Activated T-cell treated with anti-CD3 and anti-CD28 coated beads for 48 hours (primary cell): ENCODE measurements at places on chromosomes 2 and 18.

DNA sequence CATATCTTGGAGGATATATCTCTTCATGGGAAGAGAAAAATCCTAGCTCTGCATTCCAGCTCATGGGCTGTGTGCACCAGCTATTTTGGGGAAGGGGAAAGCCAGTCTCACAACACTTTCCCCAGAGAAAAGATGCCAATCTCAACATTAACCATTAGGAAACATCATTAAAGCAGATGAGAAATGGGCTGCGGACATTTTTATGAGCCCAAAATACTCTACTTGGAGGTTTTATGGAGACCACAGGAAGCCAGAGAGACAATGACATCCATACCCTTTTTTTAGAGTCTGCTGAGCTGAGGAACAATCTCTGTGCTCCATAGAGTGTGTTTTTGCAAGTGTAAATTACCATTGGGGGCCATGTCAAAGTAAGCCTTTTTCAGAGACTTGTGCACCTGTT lies 213.7 kb downstream of the TRIB2 start:
- DNase-seq: no peak

DNA sequence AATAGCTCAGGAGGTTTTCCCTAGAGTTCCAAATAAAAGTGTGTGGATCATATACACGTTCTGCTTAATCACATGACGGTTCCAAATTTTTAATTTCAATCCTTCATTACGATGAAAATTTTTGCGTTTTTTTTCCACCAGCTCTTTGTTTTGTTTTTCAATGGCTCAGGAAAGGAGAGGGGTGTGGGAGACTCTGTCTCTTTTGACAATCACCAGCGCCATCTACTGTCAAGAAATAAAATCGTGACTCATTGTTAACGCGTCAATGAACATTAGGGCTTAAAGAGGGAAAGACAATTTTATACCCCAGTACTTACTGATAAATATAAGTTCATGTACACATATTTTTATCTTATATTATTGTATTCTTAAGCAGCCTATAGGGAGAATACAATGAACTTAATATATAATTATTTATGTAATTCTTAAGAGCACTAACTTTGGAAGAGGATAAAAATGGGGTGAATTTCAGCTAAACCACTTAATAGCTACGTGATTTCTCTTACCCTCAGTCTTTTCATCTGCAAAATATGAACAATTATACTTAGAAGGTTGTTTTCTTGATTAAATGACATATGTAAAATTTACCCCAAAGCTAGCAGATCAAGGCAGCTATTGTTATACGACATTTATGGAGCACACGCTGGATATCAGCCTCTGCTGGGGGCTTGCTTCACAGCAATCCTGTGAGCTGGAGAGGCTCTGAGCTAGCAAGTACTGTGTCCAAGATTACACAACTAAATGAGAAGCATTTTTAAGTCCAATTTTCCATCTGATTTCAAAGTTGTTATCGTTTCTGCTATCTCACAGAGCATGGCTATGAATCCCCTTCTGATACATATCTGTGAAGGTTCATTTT lies 47.4 kb upstream of the RMDN2 start:
- DNase-seq: no peak

DNA sequence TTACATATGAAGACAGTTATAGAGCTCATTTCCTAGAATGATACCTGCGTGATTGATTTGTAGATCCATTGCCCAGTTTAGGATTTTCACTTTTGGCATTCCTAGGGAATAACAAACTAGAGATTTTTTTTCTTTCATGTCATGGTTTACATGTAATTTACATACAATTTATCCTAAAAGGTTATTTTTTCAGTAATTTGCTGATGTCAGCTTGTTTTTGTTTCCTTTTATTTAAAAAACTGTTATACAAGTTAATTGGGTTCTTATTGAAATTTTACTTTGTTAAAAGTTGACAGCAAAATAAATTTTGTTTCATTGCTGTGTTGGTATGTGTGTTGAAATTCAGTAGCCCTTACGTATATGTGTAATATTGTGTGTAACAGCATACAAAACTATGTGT lies 23.4 kb downstream of the MTX2 start:
- no peak for DNase-seq

DNA sequence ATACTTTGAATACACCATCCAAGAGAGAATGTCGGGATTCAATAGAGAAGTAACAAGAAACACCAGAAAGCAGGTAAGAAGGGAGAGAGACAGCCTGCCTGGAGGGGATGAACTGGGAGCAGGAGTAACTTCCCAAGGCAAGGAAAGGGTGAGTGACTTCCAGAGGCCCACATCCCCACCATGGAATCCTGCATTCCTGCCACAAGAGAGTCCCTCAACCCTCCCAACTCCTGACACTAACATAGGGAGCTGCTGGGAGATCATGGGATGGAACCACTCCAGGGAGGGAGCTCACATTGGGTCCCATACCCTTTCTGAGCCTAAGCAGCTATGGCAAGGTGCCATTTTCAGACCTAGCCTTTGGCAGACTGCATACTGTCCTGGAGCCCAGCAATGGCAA lies 5.5 kb upstream of the TMEM163 start:
- DNase-seq: no peak

GRCh38 chr2:177078855-177079254 lies 133.7 kb upstream of the HNRNPA3 start:
- DNase-seq: no peak

DNA sequence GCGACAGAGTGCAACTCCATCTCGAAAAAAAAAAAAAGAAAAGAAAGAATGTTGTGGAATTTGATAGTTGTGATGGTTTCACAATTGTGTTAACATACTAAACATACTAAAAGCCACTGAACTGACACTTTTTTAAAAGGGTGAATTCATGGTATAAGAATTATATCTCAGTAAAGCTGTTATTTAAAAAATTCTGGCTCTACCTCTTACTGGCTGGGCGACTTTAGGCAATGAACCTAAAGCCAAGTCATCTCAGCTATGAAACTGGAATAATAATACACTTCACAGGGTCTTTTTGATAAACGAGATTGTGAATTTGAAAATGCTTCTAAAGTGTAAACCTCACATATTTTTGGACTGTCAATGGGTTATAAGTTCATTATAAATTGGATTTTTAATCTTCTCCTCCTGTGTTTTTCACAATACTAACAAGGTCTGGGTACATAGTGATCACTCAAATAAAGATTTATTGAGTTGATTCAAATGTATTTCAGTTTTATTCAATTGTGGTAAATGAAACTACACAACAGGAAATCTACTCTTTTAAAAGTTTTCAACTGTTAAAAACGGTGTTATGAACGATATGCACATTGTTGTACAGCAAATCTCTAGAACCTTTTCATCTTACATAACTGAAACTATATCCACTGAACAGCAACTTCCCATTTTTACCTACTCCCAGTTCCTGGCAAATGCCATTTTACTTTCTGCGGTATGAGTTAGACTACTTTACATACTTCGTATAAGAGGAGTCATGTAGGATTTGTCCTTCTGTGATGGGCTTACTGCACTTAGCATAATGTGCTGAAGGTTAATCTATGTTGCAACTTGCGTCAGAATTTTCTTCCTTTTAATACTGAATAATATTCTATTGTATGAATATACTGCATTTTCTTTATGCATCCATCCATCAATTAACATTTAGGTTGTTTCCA lies 43.0 kb upstream of the GTF2A1L start:
- no peak for DNase-seq

DNA sequence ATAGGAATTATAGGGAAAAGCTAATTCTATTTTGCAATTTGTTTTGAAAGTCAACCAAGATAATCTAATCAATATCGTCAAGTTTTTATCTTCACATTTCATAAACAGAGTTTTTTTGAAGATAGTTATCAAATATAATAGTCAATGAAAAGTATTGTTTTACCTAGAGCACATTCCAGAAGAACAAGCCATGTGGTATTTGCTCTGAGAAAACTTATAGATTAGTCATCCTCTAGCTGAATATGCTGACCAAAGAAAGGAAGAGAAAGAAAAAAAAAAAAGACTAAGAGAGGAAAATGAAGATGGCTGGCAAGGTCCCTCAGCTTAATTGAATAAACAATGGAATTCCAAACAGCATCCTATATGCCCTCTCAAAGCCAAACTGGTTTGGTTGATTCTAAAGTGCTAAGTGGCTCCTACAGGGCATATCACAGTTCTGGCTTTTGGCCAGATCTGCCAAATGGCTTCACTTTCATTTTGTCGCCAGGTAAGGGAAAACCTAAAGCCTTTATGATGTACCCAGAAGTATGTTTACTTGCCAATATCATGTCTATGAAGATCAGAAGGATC lies 132.6 kb downstream of the VWC2L start:
- no peak for DNase-seq

GRCh38 chr2:228432116-228432515 lies 250.6 kb upstream of the SPHKAP start:
- DNase-seq: no peak

DNA sequence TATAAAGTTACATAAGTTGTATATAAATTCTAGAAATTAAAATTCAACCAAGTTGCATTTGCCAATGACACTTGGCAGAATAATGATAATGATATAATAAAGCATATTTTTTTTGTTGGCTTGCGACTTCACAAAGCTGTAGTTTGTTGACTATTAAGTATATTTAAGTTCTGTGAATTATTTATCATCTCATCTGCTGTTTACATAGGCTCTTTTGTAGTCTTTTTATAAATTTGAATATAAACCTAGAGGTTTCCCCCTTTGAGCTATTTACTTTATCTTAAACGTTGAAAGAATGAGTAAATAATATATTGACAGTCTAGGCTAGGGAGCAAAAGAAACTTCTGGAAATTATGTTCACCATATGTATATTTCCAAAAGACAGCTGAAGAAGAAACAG lies 32.9 kb downstream of the C18orf63 start:
- no peak for DNase-seq

DNA sequence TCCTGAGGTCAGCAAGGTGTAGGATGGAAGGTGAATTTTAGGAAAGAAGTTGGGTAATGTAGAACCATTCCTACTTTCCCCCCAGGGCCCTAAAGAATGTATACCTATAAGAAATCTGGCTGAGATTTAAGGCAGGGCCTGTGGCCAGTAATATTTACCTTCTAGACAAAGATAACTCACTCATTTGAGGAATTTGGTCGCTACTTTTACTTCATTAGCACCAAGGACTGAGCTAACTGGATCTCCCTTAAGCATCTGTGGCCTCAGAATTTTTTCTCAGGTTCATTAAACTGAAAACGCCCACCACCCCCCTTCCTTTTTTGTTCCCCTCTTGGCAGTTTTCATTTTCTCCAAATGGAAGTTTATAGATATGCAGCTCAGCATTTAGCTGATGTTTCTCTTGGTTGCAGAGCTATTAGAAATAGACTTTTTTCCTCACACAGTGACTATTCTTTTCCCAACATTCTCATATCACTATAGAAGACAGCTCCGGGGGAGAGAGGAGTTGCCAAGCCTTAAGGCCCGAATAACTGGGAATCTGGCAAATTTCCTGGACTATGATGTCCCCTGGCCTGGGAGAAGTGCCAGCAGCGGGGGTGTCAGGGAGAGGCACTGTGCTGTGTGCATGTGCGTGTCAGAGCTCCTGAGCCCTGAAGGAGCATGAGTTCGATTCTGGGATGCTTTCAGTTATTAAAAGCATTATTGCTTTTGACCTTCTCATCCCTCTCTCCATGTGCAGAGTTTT lies 310.9 kb downstream of the PRKCE start:
- DNase-seq: no peak
